ENCODE measurements at places on chromosomes 11 and 22. TPM values are rescaled to one million over a fixed set of nuclear protein-coding genes. Genes with fewer than 3 reads are reported as not detected.

EHF gene
- total RNA-seq, result 0.12 TPM

CD6 gene
- total RNA-seq, result not detected

DNA sequence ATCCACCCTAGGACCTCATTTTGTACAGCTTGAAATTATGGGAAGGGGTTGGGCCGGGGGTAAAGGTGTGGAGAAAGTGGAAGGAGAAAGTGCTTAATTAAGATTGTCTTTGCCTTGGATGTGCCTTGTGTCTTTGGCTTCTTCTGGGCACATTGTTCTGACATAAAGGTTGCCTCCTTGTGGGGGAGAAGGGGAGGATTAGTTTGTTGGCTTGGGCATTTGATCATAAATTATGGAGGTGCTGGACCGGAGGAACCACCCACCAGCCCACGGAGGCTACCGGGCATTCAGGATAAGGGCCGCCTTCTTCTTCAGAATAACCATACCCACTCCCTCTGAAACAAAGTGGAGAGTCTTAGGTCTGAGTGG lies 1.3 kb downstream of the PAFAH1B2 start:
- H3K27ac ChIP-seq, result no peak overlapping the region
- H3K27me3 ChIP-seq, result no peaks in the 10 kb centered on the region
- H3K4me1 ChIP-seq, result peaks cover 9% of the 10 kb centered on the region
- peak; percentile 47 for DNase-seq
- H3K4me3 ChIP-seq, result peak overlapping the region; percentile 95

DNA sequence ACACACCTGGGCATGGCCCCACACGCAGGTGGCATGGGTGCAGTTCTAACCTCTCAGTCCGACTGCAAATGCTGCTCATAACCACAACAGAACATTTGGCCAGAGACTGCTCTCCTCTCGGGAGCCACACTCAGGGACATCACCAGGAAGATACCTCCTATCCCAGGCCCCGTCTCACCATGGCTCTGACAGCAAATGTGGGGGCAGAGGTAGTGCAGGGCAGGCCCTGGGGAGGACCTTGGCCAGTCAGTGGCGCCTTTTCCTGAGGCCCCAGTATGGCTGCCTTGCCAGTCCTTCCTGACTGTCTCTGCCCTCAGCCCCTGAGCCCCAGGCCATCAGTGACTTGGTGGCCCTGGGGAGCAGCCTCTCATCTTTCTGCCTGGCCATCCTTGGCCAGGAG lies 2.8 kb downstream of the KRTAP5-6 start:
- no peak overlapping the region for H3K4me3 ChIP-seq
- no peak overlapping the region for H3K27ac ChIP-seq
- no peaks in the 10 kb centered on the region for H3K36me3 ChIP-seq
- peaks cover 5% of the 10 kb centered on the region for H3K4me1 ChIP-seq

All from neural progenitor cell (in vitro differentiated cells).